ENCODE measurements at places on chromosomes 1 and 21.
A peak's percentile ranks its signal among the peaks of the same experiment; 100 is the strongest.

DNA sequence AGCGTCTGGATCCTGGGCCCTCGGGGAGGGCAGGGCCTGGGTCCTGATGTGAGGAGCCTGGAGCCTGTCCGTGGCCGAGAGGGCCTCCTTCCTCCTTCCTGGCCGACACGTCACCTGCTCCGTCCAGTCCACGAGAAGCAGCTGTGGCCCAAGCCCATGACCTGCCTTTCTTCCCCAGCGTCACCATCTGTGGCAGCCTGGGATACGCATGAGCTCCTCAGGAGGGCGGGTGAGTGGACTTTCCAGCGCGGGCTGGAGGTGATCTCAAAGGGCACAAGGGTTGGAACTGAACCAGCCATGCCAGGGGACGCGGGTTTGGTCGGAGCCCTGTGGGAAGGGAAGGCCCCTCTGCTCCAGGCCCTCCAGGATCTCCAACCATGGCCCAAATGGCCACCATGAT is 90.4 kb downstream of the DHRS3 start:
- DNase-seq = no peak

- no peak for DNase-seq
These were observed 144.6 kb downstream of the LRIG2 start for GRCh38 chr1:113217447-113218208.

DNA sequence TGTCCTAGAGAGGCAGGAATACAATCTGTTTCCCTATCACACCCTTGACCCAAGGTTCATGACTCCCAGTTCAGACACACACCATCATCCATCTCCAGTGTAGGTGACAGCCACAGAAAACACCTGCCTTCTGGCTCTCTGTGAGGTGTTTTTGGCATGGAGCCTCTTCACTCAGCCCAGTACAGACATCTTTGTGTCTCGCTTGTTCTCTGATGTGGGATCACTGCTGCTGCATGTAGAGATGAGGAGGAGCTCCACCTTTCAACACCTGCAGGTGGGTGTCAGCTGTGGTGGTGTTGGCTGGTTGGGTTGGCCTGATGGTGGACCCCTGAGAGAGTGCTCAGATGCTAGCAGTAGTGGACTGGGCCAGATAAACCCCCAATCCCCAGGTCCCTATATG is 916.7 kb upstream of the B3GALT2 start:
- no peak for DNase-seq

DNA sequence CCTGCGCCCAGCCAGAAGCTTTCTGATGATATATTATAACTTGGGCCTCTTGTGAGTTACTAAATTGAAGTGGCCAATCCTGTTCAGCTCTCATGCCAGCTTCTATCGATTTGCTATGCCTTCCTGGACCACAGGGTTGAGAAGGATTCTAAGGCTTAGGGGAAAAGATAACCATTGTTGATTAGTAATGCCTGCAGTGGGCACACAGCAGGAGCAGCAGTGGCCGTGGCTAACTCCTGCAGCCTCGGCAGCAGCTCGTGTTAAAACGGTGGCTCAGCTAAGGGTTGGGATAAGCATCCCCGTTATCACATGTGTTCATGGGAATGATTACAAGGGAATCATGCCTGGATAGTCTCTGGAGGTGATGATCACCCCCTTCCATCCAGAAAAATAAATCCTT is 20.5 kb upstream of the KCNE2 start:
- DNase-seq = no peak

- DNase-seq = no peak
These were observed 19.6 kb upstream of the PIK3R3 start for GRCh38 chr1:46152016-46152415.

DNA sequence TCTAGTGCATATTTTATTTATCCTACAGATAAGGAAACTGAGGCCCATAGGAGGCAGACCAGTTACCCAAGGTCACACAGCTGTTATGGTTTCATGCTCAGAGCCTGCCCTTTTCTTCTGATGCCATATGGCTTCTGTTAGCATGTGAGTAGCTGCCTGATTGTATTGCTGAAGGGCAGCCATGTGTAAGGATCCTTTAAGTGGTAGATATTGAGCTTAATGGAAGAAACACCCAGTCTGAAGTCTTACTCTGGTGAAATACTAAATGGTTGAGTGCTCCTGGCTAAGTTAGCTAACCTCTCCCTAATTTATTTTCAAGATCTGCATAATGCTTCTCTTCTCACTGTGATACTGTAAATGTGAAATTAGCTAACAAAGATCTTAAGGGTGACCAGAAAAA is 30.9 kb downstream of the ADAMTS5 start:
- no peak for DNase-seq

- DNase-seq = no peak
These were observed 1186.6 kb downstream of the MRPL39 start for GRCh38 chr21:24420689-24421088.

DNA sequence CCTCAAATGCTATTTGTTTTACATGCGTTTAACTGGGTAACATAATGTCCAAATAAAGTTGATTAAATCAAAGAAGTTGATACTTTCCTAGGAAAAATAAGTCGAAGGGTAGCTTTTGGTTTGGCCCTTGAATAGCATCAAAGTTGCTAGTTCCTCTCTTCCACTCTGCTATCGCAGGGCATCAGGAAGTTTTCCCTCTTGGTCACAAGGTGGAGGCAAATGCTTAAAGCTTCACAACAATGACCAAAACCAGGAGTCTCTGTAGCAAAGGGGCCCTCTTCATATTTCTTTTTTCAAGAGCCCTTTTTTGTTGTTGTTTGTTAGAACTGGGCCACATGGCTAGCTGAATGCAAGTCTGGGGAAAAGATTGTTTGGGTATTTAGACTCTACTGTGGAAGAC is 668.4 kb downstream of the KCNT2 start:
- DNase-seq = no peak

DNA sequence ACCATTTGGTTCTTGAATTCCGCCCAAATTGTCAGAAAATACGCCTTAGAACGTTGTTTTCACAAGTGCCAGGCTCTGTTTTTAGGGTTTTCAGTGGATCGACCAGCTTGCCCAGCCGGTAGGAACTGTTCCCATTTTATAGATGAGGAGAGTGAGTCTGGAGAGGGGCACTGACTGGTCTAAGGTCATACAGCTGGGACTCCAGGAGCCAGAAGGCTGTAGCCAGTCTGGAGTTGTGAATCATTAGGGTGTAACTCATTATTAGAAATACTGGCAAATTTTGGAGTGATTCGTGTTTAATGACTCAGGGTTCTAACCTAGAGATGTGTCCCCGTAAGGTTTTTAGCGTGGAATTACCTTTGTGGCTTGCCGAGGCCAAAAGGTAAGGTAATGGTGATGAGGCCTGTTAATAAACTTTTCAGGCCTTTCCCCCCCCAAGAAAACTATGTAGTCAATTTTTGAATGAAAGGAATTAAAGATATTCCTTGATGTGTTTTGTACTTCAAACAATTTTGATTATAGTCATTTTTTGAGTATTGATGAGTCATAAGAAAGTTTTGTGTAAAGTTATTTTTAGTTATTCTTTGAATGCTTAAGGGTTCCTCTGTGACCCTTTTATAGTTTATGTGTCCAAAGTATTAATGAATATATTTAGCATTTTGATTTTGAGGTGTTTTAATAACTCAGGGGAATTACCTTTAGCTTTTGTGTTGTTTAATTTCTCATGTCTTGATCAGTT is 2.1 kb downstream of the DYRK1A start:
- peak; percentile 30 for DNase-seq

GRCh38 chr1:203273869-203274602 is 31.3 kb upstream of the BTG2 start:
- DNase-seq = peak; percentile 42

DNA sequence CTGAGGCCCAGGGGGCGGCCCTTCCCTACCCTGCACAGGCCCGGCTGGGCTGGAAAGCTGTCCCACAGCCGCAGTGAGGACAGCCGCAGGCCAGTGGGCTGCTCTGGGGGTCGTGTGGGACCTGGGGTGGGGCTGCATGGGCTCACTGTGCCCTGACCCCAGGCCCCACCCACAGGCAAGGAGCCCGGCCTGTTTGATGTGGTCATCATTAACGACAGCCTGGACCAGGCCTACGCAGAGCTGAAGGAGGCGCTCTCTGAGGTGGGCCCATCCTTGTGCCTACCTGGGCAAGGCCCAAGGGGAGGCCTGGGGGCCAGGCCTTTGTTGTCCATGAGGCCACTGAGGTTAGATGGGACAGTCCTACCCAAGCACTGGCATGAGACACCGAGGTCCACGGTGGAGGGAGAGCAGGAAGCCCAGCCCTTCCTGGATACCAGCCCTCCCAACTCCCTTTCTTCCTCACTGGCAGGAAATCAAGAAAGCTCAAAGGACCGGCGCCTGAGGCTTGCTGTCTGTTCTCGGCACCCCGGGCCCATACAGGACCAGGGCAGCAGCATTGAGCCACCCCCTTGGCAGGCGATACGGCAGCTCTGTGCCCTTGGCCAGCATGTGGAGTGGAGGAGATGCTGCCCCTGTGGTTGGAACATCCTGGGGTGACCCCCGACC is 1.4 kb upstream of the GJC2 start:
- no peak for DNase-seq

- DNase-seq = no peak
These were observed 85.6 kb upstream of the FMN2 start for GRCh38 chr1:240005997-240006650.

DNA sequence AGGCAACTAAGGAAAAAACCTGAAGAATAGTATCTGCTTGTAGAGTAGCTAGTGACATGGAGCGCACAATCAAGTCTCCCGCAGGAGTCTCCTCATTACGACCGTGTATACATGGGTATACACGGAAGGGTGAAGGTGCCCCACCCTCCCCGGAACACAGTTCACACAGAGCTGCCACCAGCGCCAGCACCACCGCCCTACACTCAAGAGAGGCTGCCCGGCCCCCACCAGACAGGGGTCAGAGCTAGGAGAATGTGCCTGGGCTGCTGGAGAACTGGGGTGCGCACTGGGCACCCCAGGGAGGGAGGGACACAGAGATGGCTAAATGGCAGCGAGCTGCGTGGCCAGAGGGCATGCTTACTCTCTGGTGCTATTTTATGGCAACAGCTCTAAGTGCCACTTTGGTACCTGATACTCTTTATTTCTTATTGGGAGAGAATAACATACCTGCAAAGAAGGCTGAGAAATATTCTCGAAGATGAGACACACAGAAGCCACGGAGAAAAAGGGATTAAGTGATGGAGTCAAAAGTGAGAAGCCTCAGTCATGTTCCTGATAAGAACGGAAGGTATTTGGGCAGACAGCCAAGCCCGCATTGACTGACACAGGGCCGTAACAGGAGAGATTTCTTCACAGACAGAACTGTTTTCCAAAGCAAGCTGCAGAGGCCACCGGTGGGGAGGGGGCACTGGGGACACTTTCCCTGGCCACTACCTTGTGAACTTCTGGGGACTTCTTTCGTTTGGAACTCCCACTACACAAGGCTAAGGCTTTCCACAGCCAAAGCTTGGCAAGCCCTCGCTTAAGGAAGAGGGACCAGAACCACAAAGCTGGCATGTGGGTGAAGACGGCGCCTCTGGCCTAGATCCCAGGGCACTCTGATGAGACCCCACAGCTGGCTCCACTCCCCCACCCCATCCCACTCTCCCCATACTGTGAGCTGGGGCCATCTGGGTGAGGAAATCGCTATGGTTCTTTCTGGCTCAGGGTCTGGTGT is 108.0 kb downstream of the PGBD5 start:
- no peak for DNase-seq

DNA sequence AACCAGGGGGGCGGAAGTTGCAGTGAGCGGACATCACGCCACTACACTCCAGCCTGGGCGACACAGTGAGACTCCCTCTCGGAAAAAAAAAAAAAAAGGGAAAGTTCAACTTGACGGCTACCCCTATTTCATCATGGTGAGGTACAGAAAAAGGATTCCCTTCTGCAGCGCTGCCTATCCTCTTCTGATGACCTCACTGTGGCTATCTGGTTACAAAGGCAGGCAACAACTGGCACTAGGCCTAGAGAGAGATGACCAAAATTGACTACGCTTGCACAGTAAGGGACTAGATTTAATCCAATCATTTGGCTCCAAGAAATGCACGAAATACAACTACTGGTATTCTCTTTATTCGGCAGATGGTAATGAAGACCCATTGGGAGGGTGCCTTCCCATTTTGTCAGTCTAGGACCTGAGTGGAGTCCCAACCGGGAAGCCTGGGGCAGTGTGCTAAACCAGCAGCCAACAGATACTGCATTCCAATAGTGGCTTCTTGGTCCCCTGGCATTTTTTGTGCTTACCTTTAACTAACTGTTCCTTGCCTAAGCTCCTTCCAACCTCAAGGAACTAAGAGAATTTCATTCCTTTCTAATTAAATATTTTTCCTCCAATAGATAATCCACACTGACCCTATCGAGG is 36.6 kb downstream of the ITPKB start:
- no peak for DNase-seq

DNA sequence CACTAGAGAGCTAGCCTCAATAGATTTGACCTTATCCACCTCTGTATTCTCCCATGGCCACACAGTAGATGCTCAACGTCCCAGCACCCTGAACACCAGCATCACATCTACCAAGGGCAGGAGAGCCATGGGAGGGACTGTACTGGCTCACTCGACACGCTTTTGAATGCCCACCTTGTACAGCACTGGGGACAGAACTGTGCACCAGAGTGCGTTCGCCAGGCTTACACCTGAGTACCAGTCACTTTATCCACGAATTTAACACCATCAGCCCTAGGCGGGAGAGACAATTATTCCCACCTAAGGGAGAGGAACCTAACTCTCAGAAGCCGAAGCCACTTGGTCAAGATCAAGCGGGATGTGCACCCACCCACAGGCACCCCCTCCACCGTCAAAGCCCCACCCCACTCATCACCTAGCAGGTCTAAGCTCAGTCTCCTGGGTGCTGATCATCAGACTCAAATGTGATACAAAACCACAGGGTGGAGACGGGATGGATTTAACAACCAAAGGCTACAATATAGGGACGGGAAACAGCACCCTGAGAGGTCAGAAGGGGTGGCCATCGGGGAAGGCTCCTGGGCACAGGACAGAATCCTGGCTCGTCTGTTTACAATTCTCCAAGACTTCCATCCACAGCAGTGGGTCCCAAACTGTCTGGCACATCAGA is 110.5 kb downstream of the GLIS1 start:
- no peak for DNase-seq

- DNase-seq = no peak
These were observed 16.6 kb downstream of the MYOG start for GRCh38 chr1:203069030-203069747.

DNA sequence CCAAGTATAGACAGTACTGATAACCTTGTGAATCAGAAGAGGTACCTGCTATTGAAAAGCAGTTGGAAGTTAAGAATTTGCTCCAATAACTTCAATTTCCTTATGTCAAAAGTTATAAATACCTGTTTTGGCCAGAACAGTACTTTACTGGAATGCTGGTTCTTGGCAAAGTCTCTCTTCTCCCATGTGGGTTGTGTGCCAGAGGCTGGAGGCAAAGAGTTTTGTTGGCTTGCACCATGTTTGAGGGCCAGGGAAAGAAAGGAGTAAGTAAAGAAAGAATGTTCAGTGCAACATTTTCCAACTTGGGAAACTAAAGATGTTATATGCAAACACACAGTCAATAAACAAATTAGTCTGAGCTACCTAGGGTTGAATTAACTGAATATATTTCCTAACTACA is 67.0 kb upstream of the DYNLT5 start:
- DNase-seq = no peak

Data from activated CD4-positive, alpha-beta T cell treated with anti-CD3 and anti-CD28 coated beads, Interleukin-10, Interleukin-2, amounts not matched to agents 100 ng/mL and 50 ng/mL, durations not matched to agents 16 hours and 8 hours (primary cell).